Uterus (tissue), 4 donors: ENCODE measurements at places on chromosomes 16 and 17. TPM values are rescaled to one million over a fixed set of nuclear protein-coding genes. Genes with fewer than 3 reads are reported as not detected.

HIGD1B gene
- not detected for total RNA-seq

SLC6A2 gene
- total RNA-seq: 0.51 TPM

GRCh38 chr17:38915639-38915995 lies 9.8 kb upstream of the LASP1NB start:
- no peaks in the 10 kb centered on the region for H3K27me3 ChIP-seq
- no peak for DNase-seq
- peak overlapping the region; percentile 6 for H3K27ac ChIP-seq
- no peak overlapping the region for H3K4me3 ChIP-seq

GRCh38 chr17:19313066-19313745 lies 49.3 kb downstream of the B9D1 start:
- peak overlapping the region; percentile 3 for H3K27ac ChIP-seq
- no peaks in the 10 kb centered on the region for H3K36me3 ChIP-seq
- H3K27me3 ChIP-seq: no peaks in the 10 kb centered on the region
- no peak for DNase-seq

CMTM2 gene
- not detected for total RNA-seq

TBC1D3H gene
- not detected for total RNA-seq
